ENCODE measurements at places on chromosomes 3 and 15.

DNA sequence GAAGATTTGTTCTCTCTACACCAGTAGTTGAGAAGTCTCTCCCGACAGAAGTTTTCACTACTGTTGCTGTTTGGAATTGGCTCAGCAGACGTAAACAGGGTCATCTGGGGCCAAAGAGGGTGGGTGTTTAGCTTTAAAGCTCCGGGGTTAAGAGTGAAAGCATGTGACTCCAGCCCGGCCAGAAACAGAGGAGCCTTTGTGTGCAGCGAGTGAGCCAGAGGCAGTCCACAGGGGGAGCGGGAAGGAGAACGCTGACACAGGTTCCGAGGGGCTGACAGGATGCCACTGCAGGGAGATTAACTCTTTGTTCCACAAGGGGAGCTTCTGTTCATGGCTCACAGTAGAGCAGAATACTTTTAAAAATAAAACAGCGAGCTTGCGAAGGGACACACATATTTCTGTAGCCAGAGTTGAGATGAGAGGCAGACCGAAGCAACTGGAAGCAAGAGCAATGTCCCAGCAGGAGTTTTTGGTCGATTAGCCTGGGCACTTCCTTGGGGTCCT is 26.9 kb downstream of the BMF start:
- no peak for DNase-seq

DNA sequence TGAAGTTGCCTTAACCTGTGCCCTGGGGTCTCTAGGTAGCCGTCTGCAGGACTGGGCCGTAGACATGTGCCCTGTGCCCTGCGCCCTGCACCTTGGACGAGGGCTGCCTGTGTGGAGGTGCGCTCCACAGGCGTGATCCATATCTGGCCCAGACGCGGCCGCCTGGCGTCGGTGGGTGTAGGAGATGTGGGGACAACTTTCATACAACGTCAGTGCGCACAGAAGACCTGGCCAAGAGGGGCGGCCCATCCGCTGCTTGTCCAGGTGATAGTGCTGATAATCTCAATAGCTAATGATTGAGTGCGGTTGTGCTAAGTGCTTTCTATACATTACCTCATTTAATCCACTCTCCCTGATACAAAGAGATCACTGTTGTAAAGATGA is 665 bp upstream of the RASGRP1 start:
- DNase-seq: no peak

DNA sequence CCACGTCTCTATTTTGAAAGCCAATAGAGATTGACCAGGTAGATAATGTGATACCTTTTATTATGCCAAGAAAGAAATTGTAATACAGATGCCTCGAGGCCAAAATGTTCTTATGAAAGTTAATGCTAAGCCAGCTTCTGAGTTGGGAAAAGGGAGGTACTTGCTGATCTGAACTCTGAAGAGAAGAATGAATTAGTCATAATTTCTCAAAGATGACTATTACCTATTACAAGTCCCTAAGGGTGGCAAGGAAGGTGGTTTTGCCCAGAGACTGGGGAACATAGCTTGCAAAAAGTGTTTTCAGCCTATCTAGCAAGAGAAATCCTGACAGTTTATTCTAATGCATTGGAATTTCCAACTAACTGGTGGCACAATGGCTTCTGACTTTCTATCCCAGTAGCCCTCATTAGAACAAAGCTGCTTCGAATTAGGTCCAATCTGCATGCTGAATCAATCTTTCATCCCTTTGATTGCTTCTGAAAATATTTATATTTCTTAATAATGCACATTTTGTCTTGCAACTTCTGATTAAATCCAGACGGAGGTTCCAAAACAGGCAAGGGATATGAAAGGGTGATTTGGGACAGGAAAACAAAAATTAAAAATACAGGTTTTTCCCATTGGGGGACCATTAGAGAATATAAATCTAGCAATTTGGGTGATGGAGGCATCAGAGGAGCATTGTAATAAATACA is 17.7 kb upstream of the NR2F2 start:
- DNase-seq: no peak

- no peak for DNase-seq
Observed at GRCh38 chr15:26639966-26640365, 132.9 kb downstream of the GABRB3 start.

DNA sequence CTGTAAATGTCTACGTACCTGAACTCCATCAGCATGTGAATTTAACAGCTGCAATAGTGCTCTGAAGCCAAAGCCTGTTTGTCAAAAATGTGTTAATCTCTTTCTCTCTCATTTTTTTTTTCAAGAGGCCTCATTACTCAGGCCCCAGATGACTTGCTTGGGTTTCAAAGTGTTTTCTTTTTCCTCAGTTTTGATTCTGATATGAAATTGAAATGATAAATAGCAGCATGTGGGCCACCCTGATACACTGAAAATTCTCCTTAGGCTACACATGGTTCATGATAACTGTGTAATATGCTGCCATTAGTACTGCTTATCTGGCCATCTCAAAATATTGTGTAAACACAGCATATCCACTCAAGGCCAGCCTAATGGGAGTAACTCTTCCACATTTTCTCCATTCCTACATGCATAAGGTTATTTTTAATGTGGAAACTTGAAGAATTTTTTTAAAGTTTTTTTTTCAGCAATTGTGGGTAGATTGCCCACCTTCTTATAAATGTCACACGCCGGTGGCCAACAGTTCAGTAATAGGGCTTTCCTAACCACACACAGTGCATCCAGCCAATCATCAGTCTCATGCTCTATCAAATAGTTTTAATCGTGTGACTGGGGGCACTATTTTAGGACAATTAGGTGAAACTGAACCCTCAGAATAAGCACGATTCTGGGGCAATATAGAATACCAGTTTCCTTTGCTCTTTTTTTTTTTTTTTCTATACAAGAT is 13.1 kb upstream of the DENND4A start:
- no peak for DNase-seq

GRCh38 chr3:85433319-85433718 is 474.5 kb downstream of the CADM2 start:
- DNase-seq: no peak

DNA sequence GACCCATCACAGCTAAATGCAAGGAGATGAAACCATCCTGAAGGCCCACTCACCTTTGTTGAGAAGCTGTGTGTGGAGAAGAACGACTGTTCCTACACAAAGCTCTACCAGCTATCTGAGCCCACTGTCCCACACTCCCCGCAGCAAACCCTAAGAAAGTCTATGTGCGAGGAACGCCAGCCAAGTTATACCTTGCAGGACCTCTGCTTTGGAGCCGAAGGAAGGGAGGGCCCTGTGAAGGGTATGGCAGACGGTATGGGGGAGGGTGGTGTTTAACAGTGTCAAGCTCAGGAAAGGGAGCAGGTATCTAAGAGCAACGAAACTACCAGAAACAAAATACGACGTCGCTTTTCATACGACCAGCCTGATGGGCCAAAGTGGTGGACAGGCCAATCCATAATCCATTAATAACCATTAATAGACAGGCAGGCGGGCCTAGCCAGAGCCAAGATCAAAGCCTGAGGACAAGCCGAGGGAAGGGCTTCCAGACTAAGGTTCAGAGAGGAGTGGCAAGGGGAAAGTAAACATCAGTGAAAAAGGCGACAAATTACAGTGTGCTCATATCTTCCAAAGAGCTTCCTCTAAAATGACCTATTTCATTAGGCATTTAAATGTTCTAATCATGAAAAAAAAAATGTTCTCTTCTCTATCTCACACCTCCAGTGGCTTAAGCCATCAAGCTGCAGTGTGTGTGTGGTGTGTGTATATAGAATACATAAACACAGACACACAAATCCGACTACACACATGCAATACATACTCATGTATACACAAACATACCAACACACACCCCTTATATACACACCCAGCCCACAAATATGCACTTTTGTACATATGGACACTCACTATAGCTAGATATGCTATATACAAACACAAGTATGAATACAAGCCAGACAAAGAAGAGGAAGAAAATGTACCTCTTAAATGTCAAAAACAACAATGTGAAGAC is 43.9 kb downstream of the PTPN23 start:
- DNase-seq: no peak

GRCh38 chr3:123459862-123460261 is 11.0 kb upstream of the ADCY5 start:
- no peak for DNase-seq

DNA sequence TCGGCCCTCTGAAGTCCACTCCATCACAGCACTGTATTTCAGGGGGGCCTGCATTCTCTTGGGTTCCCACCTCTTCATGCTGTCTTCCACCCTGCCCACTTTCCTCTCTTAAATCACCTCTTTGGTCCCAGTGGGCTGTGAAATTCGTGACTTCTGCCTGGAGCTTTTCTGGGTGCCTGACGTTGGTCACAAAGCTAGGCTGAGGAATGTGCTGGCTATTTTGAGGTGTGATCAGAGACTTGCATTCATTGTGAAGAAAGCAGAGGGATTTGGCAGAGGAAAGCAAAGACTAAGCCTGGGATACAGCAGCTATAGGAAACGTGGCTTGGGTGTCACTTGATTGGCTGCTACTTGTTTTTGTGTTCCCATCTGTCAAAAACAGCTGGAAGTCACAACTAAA is 202.5 kb downstream of the SATB1 start:
- DNase-seq: no peak

DNA sequence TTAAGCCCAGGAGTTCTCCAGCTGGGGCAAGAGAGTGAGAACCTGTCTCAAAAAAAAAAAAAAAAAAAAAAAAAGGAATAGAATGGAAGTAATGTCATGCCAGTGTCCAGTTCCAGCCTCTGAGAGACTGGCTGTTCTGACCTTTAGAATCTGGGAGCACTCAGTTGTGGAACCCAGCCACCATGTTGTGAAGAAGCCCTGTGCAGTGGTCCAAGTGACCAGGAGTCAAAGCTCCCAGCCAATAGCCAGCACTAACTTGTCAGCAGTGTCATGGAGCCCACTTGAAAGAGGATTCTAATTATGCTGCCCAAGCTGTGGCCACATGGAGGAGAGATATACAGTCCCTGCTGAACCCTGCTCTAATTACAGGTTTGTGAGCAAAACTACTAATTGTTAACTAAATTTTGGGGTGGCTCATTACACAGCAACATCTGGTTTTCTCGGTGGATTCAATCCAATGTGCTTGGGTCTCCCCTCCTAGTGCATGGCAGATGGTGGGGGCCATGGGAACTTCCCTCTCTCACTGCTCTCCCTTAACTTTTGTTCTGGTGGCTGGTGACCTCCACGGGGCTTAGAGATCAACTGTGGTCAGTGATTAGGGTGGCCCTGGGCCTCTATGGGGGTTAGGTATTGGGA is 55.5 kb downstream of the CLEC3B start:
- DNase-seq: no peak

DNA sequence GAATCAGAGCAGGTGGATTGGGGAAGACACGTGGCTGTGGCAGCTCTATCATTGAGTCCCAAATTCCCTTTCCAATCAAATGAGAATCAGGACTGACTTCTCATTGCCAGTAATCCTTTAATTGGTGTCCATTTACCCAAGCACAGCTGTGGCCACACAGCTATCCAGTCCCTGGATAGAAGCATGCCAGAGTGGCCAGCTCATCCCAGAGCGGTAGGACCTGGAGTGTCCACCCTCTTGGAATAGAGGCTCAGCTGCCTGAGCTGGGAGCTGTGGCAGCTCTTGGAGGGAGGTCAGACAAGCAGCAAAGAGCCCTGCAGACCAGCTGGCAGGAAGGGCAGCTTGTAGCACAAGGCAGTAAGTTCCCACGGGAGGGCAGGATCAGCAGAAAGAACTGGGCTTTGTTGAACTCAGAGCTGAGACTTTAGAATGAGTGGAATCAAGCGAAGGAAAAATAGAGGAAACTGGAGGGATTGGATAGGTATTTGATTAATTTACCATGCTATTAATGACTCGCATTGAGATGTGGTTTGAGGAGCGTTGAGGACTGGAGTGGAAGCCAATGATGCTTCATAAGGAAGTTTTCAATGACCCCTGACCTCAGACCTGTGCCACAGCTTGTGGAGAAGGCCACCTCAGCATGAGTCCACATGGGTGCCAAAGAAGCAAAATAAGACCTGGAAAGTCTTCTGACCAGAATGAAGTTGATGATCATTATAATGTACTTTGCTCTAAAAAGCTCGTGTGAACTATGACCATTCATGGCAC is 6.9 kb upstream of the ALPK3 start:
- DNase-seq: no peak

GRCh38 chr3:101816215-101817149 is 32.8 kb upstream of the NFKBIZ start:
- DNase-seq: no peak

DNA sequence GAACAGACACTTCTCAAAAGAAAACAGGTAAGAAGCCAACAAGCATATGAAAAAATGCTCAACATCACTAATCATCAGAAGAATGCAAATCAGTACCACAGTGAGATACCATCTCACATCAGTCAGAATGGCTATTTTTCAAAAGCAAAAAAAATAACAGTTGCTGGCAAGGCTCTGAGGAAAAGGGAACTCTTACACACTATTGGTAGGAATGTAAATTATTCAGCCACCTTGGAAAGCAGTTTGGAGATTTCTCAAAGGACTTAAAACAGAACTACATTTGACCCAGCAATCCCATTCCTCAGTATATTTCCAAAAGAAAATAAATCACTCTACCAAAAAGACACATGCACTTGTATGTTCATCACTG is 95.6 kb downstream of the APBA2 start:
- DNase-seq: no peak

GRCh38 chr3:159852821-159853505 is 135.7 kb upstream of the IL12A start:
- DNase-seq: no peak

- no peak for DNase-seq
Observed at GRCh38 chr3:157070678-157070999, 89.3 kb downstream of the CCNL1 start.

All from stimulated activated CD4-positive, alpha-beta T cell treated with anti-CD3 and anti-CD28 coated beads, Interleukin-4, amount 100 ng/mL, for 4 hours (primary cell).